ENCODE measurements at places on chromosomes 11 and 22. TPM values are rescaled to one million over a fixed set of nuclear protein-coding genes. Genes with fewer than 3 reads are reported as not detected.

Gene UBQLNL
- total RNA-seq: 0.18 TPM

Gene VWA5A
- total RNA-seq: 7.9 TPM

Gene OR8D4
- not detected for total RNA-seq

Gene TP53AIP1
- total RNA-seq: not detected

Gene ALDH3B1
- total RNA-seq: not detected
